ENCODE measurements at places on chromosomes 1 and 21.
A peak's percentile ranks its signal among the peaks of the same experiment; 100 is the strongest.

- DNase-seq = no peak
Measured at GRCh38 chr1:207328004-207328403, 6.5 kb downstream of the CD55 start.

DNA sequence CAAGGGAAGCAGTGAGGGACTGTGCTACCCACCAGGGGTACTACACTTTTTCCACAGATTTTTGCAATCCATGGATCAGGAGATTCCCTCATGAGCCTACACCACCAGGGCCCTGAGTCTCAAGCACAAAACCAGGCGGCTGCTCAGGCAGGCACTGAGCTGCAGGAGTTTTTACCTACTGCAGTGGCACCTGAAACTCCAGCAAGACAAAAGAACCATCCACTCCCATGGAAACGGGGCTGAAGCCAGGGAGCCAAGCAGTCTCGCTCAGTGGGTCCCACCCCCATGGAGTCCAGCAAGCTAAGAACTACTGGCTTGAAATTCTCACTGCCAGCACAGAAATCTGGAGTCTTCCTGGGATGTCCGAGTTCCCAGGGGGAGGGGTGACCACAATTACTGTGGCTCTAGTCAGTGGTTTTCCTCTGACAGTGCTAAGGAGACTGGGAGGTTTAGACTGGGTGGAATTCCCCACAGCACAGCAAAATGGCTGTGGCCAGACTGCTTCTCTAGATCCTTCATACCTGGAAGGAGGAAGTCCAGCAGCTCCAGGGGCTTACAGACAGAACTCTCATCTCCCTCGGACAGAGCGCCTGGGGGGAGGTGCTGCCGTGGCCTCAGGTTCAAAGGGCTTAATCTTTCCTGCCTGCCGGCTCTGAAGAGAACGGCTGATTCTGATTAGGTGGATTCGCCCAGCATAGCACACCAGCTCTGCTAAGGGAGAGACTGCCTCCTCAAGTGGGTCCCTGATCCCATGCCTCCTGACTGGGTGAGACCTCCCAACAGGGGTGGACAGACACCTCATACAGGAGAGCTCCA, 437.8 kb downstream of the LTN1 start:
- no peak for DNase-seq

DNA sequence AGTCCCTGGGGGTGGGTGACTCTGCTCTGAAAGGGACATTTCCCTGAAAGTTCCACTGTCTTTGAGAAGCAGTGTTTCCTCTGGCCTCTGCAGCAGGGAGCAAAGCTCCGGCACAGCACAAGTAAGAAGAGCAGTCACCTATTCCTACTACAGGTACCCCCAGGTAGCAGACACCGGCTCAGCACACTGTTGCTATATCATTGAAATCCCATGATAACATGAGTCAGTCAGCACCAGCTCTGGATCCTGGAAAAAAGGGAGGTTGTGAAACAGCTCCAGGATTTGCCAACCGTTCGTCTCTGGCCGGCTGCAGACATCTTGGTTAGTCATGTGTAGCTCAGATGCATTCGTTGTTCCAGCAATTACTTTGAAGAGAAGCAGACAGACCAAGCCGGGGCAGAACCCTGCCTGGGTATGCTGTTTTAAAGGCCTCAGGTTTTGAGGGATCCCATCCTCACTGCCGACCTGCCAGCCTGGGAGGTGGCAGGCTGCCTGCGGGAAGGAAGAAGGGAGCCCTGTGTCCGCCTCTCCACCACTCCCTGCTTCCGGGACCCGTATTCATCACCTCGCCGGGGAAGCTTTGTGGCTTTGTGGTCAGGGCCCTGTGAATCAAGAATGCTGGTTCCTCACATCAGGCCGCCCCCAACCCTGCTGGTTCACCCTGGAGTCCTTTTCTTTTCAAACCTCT, 139.2 kb downstream of the CLIC6 start:
- DNase-seq = peak; percentile 39

DNA sequence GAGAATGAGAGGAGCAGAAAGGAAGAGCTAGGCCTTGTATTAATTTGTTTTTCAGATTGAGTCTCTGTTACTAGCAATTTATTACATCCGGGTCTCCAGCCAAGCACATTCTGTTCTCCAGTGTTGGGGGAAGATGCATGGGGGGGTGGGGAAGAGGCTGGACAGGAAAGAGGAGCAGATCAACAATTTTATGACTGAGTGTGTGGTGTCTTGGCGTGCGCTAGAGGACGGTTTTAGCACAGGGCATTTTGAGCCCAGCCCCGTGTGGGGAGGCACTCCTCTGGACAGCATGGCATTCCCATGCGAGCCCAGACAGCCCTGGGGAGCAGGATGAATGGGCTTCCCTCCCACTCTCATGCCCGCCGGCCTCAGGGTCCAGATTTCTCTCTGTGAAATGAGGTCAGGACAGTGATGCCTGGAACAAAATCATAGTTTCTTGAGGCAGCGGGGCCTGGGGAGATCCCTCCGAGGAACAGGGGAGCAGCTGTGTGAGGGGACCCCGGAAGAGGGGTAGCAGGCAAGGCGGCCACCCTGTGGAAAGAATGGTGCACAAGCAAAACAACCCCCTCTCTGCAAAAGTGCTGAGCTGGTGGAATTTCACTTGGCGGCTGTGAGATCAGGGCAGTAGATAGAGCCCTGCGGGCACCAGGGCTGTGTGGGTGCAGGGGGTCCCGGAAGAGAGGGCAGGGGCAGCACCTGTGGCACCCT, 16.3 kb downstream of the SOX13 start:
- no peak for DNase-seq

- no peak for DNase-seq
Measured at GRCh38 chr1:205318231-205318991, 3.1 kb downstream of the NUAK2 start.

DNA sequence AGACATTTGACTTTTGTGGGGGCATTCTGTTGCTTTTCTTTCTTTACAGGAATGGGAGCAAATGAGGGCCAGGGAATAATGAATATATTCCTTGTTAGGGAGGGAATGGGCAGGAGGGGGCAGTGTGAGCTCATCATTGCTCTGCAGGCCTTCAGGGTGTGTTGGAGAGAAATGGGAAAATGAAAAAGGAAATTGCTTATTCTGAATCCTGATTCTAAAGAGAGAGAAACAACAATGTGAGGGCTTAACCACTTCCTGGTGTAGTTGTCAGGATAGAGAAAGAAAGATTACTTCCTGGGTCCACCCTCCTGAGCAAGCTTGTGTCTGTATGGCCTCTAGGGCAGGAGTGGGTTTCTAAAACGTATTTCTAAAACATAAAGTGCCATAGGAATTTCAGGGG, 28.3 kb downstream of the VANGL2 start:
- DNase-seq = peak; percentile 26

- no peak for DNase-seq
Measured at GRCh38 chr1:232943679-232944252, 6.6 kb upstream of the NTPCR start.

DNA sequence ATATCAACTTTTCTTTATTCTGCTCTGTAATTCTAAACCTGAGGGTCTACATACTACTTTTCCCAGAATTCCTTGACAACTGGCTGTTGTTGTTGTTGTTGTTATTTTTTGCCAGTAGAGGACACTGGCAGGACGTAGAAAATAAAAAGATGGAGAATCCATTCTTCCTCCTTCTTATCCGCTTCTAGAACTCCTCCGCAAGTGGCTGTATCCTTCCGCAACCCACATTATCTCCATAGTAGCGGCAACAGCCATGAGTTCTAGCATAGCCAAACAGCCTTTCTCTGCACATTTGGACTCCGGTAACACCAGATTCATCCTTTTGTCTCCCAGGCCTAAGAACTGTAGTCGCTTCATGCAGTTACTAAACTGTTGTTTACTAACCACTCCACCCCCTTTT, 91.1 kb upstream of the CACHD1 start:
- DNase-seq = no peak

DNA sequence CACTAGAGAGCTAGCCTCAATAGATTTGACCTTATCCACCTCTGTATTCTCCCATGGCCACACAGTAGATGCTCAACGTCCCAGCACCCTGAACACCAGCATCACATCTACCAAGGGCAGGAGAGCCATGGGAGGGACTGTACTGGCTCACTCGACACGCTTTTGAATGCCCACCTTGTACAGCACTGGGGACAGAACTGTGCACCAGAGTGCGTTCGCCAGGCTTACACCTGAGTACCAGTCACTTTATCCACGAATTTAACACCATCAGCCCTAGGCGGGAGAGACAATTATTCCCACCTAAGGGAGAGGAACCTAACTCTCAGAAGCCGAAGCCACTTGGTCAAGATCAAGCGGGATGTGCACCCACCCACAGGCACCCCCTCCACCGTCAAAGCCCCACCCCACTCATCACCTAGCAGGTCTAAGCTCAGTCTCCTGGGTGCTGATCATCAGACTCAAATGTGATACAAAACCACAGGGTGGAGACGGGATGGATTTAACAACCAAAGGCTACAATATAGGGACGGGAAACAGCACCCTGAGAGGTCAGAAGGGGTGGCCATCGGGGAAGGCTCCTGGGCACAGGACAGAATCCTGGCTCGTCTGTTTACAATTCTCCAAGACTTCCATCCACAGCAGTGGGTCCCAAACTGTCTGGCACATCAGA, 110.5 kb downstream of the GLIS1 start:
- no peak for DNase-seq

GRCh38 chr1:230307213-230307612, 118.9 kb downstream of the PGBD5 start:
- no peak for DNase-seq

DNA sequence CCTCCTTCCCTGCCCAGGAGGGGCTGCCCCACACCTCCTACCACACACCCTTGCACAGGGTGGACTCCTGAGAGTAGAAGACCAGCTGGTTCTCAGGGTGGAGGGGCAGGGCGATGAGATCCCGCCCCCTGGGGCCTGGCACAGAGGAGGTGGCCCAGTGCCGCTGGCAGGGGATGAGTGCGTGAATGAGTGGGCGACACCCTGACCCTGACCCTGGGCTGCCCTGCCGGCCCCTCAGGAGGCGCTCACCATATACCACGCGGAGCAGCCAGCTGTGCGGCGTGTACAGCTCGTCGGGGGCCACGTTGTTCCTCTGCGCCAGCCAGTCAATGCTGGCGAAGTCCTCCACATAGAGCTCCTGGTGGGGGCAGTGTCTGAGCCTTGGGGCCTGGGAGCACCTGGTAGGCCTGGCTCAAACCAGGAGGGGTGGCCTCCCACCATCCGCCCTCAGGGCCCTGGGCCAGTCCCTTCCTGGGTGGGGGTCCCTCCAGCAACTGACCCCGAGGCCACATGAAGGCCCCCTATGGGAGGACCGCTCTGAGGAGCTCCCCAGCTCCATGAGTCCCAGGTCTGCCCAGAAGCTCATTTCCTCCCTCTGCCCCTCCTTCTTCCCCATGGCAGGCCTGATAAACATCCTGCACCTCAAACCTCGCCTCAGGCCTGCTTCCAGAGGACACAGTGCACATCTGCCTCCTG, 13.0 kb downstream of the LSS start:
- DNase-seq = no peak

DNA sequence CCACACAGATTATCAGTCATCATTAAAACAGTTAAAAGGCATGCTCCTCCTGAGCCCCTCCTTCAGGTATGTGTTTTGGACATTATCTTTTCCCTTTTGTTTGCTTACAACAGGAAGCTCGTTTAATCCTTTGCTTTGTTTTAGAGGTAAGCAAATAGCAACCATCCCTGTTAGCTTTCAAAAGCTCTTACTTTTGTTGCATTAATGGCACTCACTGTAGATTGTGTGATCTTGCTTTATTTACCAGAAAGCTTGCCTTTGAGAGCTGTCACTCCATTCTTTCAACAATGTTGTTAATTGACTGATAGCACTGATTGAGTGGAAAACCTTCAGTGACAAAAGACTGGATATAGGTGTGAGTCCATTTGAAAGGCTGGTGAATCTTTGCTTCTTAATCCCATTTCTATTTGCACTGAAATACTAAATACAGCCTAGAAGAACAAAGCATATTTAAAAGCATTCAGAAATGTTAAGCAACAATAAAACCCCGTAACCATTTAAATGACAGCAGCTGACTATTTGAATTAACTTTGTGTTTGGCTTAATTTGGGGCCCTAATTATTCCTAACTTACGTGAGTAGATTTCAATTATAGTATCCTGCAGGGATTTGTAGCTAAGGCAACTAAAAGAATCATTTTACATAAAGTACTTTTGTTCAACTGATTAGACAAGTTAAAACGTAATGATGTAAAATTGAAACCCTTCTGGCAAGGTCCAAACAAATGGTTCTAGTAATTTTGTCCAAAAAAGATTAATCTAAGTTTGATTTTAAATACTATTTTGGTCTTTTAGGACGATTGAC, 48.3 kb downstream of the ADGRL2 start:
- DNase-seq = no peak

- DNase-seq = no peak
Measured at GRCh38 chr1:115189814-115190539, 100.7 kb upstream of the TSPAN2 start.

- no peak for DNase-seq
Measured at GRCh38 chr21:41373253-41373652, 11.4 kb downstream of the MX2 start.

DNA sequence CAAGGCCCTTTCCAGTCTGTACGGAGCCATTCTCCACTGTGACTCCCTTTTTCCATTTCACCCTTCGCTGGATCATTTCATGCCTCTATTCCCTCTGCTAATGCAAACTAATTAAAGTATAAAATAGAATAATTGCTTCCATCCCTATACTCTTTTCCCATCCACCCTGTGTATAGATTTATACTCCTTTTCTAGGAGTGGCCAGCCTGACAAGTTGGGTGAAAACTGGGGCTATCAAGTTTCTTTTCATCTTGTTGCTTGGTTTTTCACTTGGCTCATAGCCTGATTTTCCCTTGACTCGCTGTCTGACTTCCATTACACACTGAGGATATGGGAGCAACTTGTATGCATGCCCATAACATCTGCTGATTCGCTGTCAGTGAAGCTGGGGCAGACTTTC, 107.0 kb downstream of the PLXNA2 start:
- DNase-seq = no peak

- DNase-seq = no peak
Measured at GRCh38 chr1:166915042-166915441, 39.0 kb upstream of the TADA1 start.

DNA sequence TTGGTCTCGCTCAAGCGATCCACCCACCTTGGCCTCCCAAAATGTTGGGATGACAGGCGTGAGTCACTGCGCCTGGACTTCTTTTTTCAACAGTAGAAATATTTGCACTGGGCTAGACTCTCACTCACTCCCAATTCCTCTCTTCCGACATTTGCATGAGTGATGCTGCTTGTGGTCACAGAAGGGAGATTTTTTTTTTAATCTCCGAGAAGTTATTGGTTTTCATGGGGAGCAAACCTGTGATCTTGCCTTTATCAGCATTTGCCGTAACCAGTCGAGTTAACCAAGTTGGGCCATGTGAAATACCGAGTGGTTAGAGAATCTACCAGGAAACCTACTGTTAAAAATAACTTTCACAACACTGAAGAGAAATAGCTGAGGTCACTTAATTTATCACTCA, 21.1 kb downstream of the ERG start:
- no peak for DNase-seq

GRCh38 chr1:119159966-119160365, 19.5 kb upstream of the WARS2 start:
- no peak for DNase-seq

GRCh38 chr1:44108241-44108640, 10.4 kb upstream of the KLF17 start:
- DNase-seq = no peak
